GF-D8 (cell line): ENCODE measurements at places on chromosomes 6 and 20.

DNA sequence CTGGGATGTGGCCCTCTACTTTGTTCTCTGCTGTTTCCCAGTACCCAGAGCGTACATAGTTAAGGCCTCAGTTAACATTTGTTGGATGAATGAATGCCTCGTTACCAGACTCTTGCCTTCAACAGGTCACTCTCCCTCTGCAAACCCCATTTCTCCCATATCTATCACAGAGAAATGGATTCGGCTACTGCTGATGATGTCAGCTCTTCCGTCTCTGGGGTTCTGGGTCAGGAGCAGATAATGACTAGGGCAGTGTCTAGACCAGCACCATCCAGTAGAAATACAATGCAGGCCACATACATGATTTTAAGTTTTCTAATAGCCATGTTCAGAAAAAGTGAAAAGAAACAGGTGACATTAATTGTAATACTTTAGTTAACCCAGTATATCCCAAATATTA, 47.9 kb downstream of the TOX2 start:
- no peak for DNase-seq

GRCh38 chr6:130076512-130076911, 58.1 kb downstream of the L3MBTL3 start:
- no peak for DNase-seq

GRCh38 chr6:2007165-2007564, 238.2 kb downstream of the GMDS start:
- no peak for DNase-seq

- no peak for DNase-seq
These were observed 23.9 kb upstream of the SSTR4 start for GRCh38 chr20:23011008-23011721.

DNA sequence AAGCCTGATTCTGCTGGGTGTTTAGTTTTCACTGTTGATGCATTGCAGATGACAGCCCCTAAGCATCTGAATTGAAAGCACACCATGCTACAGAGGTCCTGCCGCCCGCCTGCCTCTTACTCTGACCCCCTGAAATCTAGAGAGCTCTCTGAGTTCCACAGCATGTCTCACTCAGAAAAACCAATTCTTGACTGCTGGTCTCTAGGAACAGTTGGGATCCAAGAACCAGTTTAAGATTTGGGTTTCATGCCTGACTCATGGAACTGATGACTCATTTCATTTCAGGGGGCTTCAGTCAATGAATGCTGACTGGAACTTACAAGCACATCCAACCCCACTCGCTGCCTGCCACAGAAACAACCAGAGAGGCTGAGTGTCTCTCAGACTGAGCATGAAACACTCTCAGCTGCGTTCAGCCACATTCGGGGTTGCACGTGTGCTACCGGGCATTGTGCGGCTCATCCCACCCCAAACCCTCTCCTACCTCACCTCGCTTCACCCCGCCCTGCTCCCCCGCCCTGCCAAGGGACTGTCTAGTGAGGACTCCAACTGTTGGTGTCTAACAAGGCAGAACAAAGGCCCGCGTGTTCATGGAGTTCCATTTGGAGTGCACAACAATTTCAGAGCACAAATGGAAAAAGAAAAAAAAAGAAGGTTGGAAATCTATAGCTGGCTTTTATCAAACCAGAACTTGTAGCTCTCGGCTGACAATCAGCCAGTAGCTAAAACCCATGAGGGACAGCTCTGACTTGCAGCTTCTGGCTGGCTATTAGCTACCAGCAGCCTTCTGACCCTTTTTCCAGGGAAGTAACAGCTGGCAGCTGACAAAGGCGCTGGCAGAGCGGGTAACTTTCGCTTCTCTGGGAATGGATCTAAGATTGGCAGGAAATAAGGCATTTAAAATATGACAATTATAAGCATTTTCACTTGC, 20.0 kb upstream of the TRAF3IP2 start:
- DNase-seq = no peak

- DNase-seq = no peak
These were observed 24.1 kb upstream of the HINT3 start for GRCh38 chr6:125932451-125932795.
